ENCODE measurements at places on chromosomes 5 and 9. TPM values are rescaled to one million over a fixed set of nuclear protein-coding genes. Genes with fewer than 3 reads are reported as not detected.

Gene SHOC1
- not detected for total RNA-seq

GRCh38 chr9:107246259-107247254, 36.5 kb upstream of the RAD23B start:
- H3K4me3 ChIP-seq, result no peak overlapping the region
- H3K27me3 ChIP-seq, result no peaks in the 10 kb centered on the region
- H3K36me3 ChIP-seq, result peaks cover 2% of the 10 kb centered on the region

DNA sequence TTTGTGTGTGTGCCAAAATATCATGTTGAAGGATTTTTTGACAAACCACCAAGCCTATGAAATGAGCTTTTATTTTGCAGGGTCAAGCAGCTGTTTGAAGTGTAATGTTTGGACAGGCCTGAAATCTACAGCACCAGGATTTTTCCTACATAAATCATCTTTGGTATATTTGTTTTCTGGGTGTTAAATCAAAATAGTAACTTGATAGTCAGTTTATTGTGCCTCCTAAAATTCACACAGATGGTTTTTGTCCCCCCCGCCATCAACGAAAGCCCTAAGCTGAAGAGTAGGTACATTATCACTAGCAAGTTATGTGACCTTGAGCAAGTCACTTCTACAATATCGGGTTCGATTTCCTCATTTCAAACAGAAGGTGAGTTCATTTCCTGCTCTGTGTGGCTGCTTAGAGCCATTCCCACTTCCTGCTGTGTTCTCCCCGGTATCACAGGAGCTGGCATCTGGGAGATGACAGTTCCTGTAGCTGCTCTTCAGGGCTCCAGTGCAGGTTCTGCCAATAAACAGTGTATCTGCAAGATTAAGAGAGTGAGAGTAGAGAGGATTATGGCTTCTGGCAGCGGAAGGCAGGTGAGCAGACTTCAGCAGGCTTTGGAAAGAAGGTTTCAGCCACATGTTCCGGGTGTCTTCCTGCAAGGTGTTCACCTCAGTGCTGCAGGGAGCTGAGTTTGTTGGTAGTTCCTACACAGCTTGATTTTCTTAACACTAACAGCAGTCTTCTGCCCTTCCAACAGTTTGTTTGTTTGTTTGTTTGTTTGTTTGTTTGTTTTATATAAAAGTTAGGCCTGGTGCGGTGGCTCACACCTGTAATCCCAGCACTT, 48.4 kb upstream of the GNE start:
- H3K27me3 ChIP-seq, result no peaks in the 10 kb centered on the region
- H3K4me1 ChIP-seq, result peaks cover 7% of the 10 kb centered on the region
- DNase-seq, result no peak
- H3K27ac ChIP-seq, result peak overlapping the region; percentile 23
- H3K36me3 ChIP-seq, result no peaks in the 10 kb centered on the region
- H3K4me3 ChIP-seq, result no peak overlapping the region

DNA sequence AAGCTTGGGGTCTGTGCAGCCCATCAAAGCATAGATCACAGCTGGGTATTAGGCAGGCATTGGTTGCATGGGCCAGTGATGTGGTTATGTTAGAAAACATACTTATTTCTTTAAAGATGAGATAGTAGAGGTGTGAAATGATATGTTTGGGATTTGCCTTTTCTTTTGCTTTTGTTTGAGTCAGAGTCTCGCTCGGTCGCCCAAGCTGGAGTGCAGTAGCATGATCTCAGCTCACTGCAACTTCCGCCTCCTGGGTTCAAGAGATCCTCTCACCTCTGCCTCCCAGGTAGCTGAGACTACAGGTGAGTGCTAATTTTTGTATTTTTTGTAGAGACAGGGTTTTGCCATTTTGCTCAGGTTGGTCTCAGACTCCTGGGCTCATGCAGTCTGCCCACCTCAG, 84.8 kb downstream of the PDE6A start:
- no peak overlapping the region for H3K27ac ChIP-seq
- no peak overlapping the region for H3K4me3 ChIP-seq
- no peak for DNase-seq
- H3K27me3 ChIP-seq, result no peaks in the 10 kb centered on the region
- peaks cover 9% of the 10 kb centered on the region for H3K4me1 ChIP-seq

DNA sequence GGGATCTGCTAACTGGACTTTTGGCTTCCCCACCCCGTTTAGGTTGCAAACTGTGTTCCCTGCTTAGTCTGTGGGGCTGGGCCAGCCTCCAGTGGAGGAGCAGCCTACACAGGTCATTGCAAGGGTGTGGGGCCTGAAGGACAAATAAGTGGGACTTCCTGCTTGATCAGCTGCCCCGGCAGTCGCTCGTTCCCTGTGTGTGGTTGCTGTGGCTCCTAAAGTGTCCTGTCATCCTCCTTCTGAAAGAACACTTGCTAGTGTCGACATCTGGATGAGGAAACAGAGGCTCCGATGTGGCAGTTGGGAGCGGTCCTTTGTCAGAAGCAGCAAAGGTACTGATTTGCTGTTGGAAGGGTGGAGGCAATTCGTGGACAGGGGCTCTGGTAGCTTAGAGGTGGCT, 88.9 kb upstream of the TBCA start:
- H3K27me3 ChIP-seq, result peaks cover 3% of the 10 kb centered on the region
- H3K4me1 ChIP-seq, result no peaks in the 10 kb centered on the region

All from activated naive CD8-positive, alpha-beta T cell treated with anti-CD3 and anti-CD28 coated beads for 36 hours (primary cell).